Kidney (tissue), 22 donors: ENCODE measurements at places on chromosomes 16 and 17. TPM values are rescaled to one million over a fixed set of nuclear protein-coding genes. Genes with fewer than 3 reads are reported as not detected.
A peak's percentile ranks its signal among the peaks of the same experiment; 100 is the strongest.

DNA sequence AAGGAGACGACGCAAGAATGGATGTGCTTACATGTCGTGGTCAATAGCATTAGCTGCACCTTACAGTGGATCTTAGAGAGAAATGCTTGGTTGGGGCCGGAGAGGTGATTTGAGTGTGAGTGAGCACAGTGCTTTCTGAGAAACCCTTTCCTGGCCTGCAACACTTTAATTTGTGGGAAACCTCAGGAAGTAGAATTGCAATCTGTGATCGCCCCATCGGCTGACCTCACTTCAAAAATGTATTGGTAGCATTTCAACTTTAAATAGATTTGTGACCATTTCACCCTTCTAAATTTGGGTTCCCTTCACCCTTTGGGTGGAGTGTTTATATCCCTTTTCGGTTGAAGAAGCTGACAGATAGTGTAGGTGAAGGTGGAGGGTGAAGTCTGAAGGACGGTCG lies 13.2 kb downstream of the PRKCB start:
- DNase-seq = no peak

DNA sequence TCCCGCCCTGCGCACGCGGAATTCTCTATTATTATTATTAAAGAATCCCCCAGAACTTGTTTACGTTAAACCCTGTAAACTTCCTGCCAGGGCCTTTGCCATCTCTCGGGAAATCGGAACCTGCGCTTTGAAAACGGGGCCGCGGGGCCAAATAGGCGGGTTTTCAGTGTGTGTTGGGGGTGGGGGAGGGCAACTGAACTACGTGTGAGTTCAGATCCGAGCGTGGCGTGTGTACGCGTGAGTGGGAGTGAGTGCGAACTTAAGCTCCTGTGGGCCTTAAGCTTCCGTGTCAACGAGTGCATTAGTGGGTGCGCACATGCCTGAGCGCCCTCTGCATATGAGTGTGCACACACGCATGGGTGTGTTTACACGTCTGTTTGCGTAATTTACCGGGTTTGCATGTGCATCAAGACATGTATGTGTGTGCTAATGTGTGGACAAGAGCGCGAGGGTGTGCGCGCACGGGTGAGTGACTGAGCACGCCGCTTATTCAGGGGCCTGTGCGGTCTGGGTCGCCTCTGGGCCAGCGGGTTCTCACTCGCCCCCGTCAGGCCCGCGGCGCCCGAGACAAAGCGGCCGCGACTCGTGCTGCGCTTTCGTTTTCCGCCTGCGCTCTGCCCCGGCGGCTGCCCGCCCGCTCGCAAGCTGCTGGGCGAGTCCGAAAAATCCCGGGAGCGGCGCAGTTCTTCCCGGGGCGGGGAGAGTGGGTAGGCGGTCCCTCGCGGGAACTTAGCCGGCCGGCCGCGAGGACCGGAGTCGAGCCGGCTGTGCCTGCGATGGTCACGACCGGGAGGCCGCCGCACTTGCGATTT lies 1.2 kb upstream of the FOXF1 start:
- peak; percentile 87 for DNase-seq

The TSPOAP1 gene
- polyA plus RNA-seq = 12.5 TPM

The CD19 gene
- polyA plus RNA-seq = 0.47 TPM

The LITAFD gene
- not detected for polyA plus RNA-seq

DNA sequence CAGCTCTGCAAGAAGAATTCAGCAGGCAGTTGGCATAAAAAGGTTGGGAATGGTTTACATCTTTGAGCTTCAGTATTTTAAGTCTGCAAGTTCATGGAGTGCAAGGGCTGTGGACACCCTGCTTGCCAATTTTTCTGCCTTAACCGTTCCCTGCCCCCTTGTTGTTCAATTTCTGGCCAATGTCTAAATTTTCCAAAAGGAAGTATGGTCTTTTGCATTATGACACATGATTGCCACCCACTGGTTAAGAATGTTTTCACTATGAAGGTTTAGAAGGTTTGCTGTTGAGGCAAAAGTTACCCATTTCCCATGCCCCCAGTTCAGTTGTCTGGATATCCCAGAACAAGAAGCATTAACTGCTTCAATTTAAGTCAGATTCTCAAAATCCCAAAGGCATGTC lies 441.9 kb downstream of the CDH13 start:
- DNase-seq = no peak

GRCh38 chr16:77863250-77863649 lies 74.9 kb downstream of the VAT1L start:
- DNase-seq = no peak

DNA sequence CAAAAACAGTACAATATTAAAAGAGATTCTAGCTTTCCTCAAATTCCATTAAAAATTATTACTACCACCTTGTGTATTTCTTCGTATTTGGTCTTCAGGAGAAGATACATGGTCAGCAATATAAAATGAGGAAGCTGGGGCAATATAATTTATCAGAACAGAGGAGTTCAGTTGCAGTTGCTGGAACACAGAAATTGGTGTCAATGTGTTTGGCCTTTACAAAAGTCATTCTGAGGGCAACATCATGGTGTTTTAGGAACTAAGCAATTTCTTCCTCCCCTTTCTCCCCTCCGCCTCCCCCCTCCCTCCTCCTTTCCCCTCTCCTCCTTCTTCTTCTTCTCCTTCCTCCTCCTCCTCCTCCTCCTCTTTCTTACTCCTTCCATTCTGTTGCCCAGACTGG lies 102.1 kb downstream of the YPEL2 start:
- DNase-seq = no peak

The SLX4 gene
- polyA plus RNA-seq = 1.0 TPM

The HAPSTR1 gene
- 14.7 TPM for polyA plus RNA-seq

DNA sequence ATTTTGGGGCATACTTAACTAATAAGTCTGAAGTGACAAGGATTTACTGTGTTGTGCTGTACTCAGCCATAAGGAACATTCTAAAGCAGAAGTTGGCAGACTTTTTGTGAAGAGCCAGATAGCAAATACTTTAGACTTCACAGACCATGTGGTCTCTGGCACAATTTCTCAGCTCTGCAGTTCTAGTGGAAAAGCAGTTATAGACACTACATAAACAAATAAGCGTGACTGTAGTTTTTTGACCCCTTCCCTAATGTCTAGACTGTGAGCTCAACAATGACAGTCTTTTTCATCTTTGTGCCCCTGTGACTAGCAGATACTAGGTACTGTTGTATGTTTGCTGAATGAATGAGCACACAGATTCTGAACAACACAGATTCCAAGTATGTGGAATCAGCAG lies 4.9 kb downstream of the RPAIN start:
- DNase-seq = no peak

DNA sequence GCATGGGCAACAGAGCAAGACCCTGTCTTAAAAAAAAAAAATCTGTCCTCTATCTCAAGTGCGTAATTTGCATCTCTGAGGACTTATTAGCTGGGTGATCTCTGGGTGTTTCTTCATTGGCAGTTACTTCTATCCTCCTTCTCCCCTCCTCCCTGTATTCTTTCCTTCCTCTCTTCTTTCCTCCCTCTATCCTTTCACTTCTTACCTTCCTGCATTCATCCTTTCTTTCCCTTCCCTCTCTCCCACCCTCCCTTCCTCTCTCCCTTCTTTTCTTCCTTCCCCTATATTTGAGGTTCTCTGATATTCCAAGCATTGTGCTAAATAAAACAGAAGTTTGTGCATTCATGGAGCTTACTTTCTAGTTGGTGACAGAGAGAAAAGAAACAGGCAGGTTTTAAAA lies 10.7 kb downstream of the MFSD11 start:
- no peak for DNase-seq
